ENCODE measurements at places on chromosomes 12 and 14.

- no peak for DNase-seq
These were observed 296.1 kb downstream of the RERGL start for GRCh38 chr12:17793854-17794253.

GRCh38 chr12:108570743-108571608 lies 8.6 kb downstream of the ISCU start:
- DNase-seq = no peak

DNA sequence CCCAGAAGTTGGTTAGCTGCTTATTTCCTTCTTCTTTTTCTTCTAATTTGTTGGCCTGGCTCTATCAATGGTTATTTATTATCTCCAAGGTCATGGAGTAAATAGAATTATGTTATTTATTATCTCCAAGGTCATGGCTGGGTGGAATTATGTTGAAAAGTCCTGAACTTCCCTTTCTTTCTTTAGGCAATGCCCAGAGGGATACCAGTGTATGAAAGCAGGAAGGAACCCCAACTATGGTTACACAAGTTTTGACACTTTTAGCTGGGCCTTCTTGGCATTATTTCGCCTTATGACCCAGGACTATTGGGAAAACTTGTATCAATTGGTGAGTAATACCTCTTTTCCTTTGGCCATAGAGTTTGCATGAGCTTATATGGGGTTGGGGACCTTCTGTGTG lies 111.6 kb downstream of the SCN8A start:
- DNase-seq = no peak

DNA sequence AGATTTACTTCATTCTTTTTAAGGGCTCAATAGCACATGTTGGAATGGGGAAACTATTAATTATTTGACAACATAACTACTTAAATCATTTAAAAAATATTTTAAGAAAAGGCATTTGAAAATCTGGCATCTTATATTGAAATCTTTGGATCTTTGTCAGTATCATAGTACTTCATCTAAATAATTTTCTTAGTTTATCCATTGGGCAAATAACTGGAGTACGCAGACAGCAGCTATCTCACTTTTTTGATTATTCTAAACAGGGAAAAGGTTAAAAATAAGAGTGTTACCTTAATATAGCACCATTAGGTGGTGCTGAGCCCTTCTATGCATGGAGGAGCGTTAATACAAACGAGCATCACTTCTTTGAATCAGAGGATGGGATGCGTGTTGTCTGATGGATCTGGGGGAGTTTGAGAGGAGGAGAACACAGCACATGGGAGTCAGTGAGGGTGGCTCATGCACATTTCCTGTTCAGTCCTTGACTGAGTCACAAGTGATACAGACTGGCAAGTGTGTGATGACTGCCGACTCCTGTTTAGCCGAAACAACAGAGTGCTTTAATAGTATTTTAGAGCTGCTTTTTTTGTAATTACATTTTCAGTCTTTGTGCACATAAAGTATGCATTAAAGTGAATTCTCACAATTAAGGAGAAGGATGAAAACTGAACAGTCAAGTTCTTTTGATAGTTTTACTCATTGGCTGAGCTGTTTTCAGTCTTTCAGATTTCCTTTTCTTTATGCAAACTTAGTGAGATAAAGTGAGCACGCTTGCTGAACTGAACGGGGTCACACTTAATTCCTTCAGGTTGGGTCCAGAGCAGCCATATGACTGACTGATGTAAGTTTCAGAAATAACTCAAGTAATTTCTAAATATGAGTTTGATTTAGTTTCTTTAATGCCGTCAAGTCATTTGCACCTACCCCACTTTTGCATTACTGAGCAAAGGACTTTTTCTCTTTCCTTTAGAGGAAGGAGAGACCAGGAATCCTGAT lies 92.7 kb downstream of the DIP2B start:
- no peak for DNase-seq

- no peak for DNase-seq
These were observed 163.5 kb upstream of the NEDD1 start for GRCh38 chr12:96743606-96744005.

GRCh38 chr12:11765421-11765816 lies 115.9 kb downstream of the ETV6 start:
- no peak for DNase-seq

GRCh38 chr12:52121824-52122539 lies 42.5 kb downstream of the SMIM41 start:
- no peak for DNase-seq

GRCh38 chr14:19878029-19878642 lies 3.2 kb downstream of the OR4K2 start:
- peak; percentile 2 for DNase-seq

GRCh38 chr12:19507823-19508222 lies 68.5 kb downstream of the AEBP2 start:
- DNase-seq = peak; percentile 2

GRCh38 chr14:61691495-61691894 lies 3.8 kb upstream of the HIF1A start:
- no peak for DNase-seq

- DNase-seq = no peak
These were observed 620.1 kb downstream of the NRXN3 start for GRCh38 chr14:78790271-78790670.

- no peak for DNase-seq
These were observed 129.2 kb downstream of the PCNX1 start for GRCh38 chr14:71036433-71036832.

DNA sequence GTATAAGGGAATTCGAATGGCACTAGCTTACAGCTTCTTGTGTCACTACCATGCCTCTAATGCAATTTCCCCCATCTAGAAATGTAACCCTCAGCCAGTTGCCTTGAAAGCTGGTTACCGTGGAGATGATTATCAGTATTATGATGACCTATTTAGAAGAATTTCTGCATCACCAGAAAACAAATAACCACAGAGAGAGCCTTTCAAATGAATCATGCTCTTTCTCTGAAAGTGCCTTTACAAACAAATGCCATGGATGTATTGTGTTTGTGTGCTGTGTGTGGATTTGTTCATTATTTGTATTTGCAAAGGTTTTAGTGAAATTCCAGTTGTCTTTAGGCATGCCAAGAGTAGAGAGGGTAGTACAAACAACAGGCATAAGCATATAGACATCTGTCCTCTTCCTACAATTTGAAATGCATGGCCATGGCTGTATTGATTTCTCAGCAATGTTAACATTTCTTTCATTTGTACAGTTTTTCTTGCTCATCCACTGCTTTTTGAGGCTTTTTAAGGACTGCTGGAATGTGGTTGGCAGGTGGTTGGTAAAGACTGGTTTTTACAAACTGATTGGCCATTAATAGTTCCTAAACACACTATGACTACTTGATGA lies 266.5 kb downstream of the PAWR start:
- DNase-seq = peak; percentile 68

- DNase-seq = peak; percentile 51
These were observed 117.5 kb downstream of the DYRK2 start for GRCh38 chr12:67765776-67766766.

DNA sequence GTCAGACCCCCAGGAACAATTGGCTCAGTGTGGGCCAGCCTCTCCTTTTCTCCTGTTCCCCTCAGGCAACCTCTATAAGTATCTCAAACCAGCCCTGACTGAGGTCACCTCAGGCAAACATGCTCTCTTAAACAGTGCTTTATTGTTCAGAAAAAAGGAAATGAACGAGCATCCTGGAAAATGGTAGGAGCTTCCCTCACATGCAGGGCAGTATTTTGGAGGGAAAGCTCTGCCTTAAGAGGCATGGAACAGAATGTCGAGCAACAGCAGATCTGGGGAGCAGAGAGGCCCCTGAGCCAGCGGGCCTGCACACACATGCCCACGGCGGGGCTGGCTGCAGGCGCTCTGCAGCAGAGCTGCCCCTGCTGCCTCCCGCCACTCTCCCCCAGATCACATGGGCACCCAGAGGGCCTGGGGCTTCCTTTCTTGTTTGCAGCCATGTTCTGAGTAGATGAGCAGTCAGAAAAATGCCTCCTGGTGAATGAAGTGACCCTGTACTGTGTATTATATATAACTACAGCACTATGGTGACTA lies 42.0 kb downstream of the MOK start:
- DNase-seq = no peak

DNA sequence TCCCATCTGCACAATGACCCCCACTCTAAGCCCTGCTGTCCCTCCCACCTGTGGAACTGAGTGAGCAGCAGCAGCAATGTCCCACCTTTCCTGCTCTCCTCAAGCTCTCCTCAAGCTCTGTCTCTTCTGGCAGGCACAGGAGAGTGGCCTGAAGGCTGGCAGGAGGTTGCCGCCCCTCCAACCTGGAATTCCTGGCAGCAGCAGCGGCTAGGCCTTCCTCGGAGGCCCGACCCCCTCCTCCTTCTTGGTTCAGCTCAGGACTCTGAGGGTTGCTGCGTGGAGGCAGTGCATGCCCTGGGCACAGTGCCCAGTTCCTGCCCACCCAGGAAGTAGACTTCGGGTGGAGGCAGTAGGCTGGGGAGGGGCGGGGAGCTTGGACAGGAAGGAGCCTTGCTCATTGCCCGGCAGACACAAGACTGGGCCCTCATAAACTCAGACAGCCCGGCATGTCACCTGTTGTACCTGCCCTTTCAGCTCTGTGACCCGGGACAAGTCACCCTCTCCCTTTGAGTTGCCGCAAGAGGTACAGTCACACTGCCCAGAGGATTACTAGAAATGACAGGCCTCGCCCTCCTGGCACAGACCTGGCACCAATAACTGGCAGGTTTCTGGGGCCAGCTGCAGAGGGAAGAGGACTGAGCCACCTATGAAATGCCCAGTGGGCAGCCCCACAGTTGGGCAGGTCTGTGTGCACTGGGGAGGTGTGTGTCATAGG lies 2.1 kb upstream of the SERPINA1 start:
- no peak for DNase-seq

DNA sequence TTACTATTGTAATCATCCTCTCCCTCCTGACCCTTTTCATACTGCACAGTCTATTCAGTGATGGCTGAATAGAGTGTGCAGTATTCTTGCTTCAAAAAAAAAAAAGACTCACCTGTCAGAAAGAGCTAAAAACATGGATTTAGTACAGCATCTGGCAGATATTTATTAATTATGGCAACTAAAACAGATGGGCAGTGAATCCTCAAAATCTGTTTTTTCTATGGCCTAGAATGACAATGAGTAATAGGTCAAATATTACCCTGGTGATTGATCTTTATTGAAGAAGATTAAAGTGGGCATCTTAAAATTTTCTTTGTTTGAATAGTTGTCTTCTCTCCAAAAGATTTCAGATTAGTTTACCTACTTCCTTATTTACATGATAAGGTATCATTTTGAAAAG lies 543.6 kb downstream of the FOXG1 start:
- DNase-seq = no peak

GRCh38 chr14:23385642-23386265 lies 8.9 kb downstream of the CMTM5 start:
- no peak for DNase-seq

- DNase-seq = no peak
These were observed 153.7 kb downstream of the CEP128 start for GRCh38 chr14:80787876-80788275.

DNA sequence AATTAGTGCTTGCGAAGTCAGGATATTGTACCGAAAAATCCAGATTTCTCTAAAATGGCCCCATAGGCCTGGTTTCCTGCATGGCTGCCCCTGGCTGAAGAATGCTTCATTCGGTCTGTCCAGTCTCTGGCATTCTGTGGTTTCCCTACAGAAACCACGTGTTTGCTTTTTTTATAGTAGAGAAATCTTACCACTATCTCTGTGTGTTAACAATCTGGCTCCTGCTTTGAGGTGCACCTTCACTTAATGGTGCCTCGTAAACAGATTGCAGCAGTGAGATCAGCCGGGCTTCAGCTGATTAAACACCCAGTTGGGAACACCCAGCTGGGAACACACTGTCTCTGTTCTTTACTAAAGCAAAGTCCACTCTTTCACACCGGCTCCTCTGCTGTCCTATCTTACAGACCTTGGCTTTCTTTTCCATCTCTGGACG lies 6.7 kb upstream of the DNAAF2 start:
- DNase-seq = no peak

GRCh38 chr12:57615637-57616036 lies 4.4 kb downstream of the ARHGEF25 start:
- DNase-seq = no peak

DNA sequence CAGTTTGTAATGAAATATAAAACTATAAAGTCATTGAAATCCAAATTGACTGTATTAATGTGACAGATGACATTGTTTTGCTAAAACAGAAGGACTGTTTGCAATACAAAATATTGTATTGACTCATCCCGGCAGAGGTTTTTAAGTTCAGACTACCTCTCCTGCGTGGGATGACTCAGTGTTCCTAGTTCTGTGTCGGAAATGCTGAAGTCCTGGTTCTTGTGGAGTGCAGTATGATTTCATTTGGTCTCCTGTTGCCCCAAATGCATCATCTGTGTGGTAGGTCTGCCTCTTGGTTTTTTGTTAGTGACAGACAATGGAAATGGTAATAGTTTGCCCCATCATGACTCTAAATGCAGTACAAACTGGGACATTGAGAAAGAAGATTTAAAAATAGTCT lies 27.8 kb downstream of the PELI2 start:
- no peak for DNase-seq

DNA sequence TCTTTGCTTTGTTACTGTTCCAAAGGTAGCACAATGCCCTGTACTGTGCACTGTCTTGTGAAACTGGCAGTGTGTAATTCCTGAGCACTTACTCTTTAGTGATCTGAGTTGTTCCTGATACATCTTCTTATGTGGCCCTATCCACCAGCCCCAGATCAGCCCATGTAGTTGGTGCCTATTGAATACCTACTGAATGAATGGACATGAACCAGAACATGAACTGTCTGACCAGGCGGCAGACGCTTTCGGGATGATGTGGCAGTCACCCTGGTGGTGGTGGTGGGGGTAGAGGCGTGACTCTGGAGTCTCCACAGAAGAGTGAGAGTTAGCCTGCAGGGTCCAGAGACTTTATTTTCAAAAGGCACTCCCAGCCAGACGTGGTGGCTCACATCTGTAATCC lies 46.6 kb upstream of the PAPOLA start:
- no peak for DNase-seq

DNA sequence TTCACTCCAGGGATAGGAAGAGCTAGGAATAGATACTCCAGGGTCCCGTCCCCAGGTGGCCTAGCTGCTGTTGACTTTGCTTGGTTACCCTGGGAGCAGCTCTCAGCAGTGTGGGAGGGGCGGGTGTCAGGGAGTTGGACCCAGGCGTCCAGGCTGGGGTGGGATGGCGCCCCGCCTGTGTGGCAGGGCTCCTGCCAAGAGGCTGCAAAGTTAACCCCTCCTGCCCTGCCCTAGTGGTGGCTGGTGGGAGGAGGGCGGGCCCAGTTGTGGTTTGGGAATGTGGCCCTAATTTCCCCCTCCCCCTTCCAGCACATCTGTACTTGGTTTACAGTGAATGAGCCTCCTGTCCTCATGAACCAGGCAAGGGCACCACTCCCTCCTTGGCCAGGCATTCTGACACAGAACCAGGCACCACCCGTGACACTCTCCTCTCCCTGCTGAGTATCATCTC lies 1.7 kb upstream of the RARG start:
- no peak for DNase-seq

DNA sequence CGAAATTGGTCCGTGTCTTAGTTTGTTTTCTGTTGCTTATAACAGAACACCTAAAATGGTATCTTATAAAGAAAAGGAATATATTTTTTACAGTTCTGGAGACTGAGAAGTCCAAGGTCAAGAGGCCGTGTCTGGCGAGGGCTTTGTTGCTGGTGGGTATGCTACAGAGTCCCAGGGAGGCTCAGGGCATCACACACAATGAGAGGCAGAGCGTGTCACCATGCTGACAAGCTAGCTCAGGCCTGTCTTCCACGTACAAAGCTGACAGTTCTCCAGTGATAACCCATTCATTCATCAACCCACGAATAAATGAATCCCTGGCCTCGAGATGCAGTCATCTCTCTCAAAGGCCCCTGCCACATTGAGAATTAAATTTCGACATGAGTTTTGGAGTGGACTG lies 56.7 kb upstream of the AEBP2 start:
- DNase-seq = no peak

Data from HFF-Myc (cell line).